ENCODE measurements at places on chromosomes 13 and 19. TPM values are rescaled to one million over a fixed set of nuclear protein-coding genes. Genes with fewer than 3 reads are reported as not detected.

The SLC17A7 gene
- 1.1 TPM for total RNA-seq

The FLT3 gene
- not detected for total RNA-seq

The VRK3 gene
- 22.6 TPM for total RNA-seq

The ASPDH gene
- not detected for total RNA-seq

The SRRM5 gene
- not detected for total RNA-seq

The LYPD3 gene
- under 0.01 TPM for total RNA-seq

The SOX21 gene
- not detected for total RNA-seq

The NANOS2 gene
- total RNA-seq = not detected

The KLF5 gene
- total RNA-seq = 1.4 TPM

The ISYNA1 gene
- 10.7 TPM for total RNA-seq

The TEX30 gene
- 37.2 TPM for total RNA-seq

The CEACAM3 gene
- total RNA-seq = not detected

The GNG8 gene
- total RNA-seq = not detected

The SYNE4 gene
- total RNA-seq = 0.28 TPM

The KIRREL2 gene
- not detected for total RNA-seq

The CSNK1G2 gene
- total RNA-seq = 45.4 TPM

The RAX2 gene
- total RNA-seq = not detected

The CEACAM20 gene
- total RNA-seq = not detected

The NLRP5 gene
- total RNA-seq = not detected

The IGSF23 gene
- total RNA-seq = 0.19 TPM

The ZNF850 gene
- 6.2 TPM for total RNA-seq

The SUGP1 gene
- 27.4 TPM for total RNA-seq

The PSG6 gene
- total RNA-seq = 0.85 TPM

The MEIOSIN gene
- total RNA-seq = not detected

The TNFSF13B gene
- total RNA-seq = 2.3 TPM

The F2RL3 gene
- total RNA-seq = not detected

The C5AR2 gene
- under 0.01 TPM for total RNA-seq

The ATXN8OS gene
- not detected for total RNA-seq

The GPR4 gene
- total RNA-seq = 0.28 TPM

The CYP2F1 gene
- total RNA-seq = under 0.01 TPM

The ZNF888 gene
- 13.0 TPM for total RNA-seq

The DLL3 gene
- total RNA-seq = under 0.01 TPM

The ZNF350 gene
- 14.1 TPM for total RNA-seq

The ZBTB32 gene
- not detected for total RNA-seq

The IZUMO4 gene
- total RNA-seq = 0.58 TPM

The PDX1 gene
- not detected for total RNA-seq

The TMIGD2 gene
- total RNA-seq = not detected
